ENCODE measurements at places on chromosomes 16 and 17.
A peak's percentile ranks its signal among the peaks of the same experiment; 100 is the strongest.

- no peak for DNase-seq
These were observed 192.3 kb upstream of the MAF start for GRCh38 chr16:79792664-79793351.

DNA sequence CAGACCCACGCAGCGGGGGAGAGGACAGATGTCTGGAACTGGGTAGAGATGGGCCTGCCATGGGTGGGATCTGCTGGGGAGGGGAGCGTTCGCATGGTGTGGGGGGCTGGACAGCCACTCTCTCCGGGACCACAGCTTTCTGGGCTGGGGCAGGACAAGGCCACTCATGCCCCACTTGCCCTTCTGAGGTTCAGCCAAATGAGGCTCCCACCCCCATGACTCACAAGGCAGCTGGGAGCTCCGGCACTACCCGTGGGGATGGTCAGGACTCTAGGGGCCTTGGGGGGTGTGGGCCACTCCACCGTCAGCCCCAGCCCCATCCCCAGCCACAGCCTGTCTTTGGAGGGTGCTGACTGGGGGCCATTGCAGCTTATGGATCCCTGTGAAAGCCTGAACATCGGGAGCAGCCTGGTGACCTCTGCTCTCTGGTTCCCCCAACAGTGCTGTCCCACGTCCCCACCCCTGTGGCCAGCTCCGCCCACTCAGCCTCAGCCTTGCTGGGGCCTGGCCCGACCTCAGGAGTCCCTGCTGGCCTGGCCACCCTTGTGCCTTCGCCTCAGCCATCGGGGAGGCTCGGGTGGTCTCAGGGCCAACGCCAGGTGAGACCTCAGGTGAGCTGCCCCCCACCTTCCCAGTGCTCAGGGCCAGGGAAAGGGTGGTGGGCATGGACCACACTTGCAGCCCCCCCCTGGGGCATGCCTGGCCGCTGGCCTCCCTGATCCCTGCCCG is 4.7 kb upstream of the CDH15 start:
- no peak for DNase-seq

DNA sequence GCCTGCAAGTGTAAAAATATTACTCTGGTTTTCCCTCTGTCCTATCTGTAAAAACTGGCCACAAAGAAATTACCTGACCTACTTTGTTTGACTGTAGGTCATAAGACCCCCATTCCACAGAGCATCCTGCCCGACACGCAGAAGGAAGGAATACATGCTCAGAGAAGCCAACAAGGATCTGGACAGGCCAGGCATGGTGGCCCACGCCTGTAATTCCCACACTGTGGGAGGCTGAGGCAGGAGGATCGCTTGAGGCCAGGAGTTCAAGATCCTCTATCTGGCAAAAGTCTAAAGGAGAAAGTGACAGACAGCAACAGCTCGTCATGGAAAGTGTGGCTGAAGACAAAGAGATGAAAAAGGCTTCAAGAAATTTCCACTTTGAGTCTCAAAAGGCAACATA is 78.2 kb upstream of the RNU2-1 start:
- DNase-seq: no peak

DNA sequence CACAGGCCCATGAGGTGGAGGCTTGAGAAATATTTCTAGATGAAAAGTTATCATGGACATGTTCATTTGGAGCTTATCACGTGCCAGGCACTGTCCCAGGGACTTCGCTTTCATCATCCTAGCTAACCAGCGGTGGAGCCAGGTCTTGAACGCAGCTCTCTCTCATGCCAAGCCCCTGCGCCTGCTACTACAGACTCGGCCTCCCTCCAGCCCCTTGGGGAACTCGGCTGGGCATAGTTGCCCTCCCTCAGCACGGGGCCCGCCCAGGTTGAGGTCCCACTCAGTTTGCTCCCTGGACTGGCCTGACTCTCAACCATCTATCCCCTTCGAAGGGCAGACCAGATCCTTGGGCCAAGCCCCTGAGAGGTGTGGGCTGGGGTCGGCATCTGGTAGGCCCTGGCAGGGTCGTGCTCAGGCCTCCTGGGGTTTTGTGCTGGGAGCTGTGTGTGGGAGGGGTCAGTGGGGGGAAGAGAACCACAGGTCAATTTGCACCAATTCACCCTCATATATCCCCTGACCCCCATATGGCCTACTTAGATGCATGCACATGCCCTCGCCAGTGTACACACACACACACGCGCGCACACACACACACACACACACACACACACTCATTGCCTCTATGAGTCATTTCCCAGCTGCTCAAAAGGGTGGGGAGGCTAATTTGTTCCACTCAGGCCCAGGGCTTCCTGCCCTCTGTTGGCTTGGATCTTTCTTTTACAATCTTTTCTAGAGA is 12.1 kb upstream of the SCN4A start:
- DNase-seq: peak; percentile 81

DNA sequence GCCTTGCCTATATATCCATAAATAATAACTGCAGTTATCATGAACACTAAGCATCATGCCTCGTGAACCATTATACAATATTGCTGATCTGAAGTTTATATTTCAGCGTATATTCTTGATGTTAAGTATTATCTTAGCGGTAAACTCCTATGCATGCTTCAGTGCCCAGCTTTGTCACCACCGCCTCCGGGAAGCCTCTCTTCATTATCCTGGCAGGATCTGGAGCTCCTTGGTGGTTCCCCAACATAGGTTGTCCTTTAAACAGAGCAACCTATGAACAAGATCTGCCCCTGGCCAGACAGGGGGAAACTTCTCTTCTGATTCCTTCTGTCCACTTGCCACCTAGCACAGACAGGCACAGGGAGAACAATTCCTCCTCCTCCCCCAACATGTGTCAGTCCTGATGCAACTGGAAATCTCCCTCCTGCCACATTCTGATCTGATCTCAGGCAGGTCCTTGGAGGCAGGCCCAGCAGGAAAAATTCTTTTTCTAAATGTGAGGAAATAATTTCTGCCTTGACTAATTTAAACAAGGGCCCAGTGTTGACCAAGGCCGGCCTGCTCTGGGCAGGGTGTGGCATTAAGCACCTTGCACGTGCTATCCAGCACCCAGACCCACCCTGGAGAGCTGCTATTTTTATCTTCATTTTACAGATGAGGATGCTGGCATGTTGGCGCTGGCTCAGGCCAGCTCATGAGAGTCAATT is 22.4 kb downstream of the SPNS2 start:
- DNase-seq: no peak

- peak; percentile 24 for DNase-seq
These were observed 53.9 kb upstream of the CRISPLD2 start for GRCh38 chr16:84765616-84766580.

DNA sequence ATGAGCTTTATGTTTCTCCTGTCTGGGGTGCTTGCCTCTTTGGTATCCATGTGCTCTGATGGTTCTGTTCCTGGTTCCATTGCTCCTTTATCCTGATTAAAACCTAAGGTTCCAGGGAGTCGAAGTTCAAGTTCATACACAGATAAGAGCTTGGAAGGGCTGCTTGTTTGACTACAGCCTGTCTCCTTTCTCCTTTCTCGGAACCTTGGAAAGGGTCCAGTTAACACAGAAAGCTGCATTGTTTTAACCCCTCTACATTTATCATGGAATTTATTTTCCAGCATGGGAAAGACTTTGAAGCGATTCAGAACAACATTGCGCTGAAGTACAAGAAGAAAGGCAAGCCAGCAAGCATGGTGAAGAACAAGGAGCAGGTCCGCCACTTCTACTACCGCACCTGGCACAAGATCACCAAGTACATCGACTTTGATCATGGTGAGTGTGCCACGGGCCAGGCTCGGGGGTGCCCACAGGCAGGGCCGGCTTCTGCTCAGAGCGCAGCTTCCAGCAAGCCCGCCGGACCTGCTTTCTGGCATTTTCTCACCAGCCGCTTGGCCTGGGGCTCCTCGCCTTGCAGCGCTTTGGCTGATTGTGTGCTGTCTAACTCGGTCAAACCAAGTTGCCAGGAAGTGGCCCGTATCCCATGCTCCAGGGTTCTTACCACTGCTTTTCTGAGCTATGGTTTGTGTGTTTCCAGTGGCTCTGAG is 19.9 kb downstream of the CRAMP1 start:
- no peak for DNase-seq

DNA sequence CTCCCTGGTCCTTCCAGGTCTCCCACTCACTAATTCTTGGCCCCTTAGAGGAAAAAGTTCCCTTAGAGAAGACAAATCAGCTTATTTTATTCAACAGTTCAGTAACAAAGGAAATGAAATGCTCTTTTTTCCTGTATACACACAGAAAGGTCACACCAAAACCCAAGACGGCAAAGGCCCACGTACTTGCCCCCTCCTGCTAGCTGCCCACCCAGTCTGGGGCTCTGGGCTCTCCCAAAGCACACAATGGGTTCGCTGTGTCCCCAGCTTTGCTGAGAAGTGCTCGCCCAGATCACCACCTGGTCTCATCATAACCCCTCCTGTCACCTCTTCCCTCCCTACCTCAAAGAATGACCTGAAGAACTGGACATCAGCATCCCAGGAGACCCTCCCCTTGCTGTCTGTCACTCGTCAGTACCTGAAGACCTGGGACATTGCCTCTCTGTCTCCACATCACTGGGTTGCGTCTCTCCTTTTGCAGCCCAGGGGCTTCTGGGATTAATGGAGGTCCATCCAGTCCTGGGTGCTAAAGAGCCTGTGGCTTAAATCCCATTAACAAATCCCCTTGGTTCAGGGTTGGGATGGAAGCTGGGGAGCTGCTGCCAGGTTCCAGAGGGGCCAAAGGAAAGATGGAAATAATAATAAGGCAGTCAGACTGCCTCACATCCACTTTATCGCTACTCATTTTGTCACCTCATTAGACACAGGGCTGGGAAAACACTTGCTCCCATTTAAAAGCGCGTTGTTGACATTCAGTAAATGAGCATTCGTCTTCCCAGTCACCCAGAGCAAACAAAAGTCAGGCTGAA is 3.3 kb downstream of the SLC6A4 start:
- no peak for DNase-seq

DNA sequence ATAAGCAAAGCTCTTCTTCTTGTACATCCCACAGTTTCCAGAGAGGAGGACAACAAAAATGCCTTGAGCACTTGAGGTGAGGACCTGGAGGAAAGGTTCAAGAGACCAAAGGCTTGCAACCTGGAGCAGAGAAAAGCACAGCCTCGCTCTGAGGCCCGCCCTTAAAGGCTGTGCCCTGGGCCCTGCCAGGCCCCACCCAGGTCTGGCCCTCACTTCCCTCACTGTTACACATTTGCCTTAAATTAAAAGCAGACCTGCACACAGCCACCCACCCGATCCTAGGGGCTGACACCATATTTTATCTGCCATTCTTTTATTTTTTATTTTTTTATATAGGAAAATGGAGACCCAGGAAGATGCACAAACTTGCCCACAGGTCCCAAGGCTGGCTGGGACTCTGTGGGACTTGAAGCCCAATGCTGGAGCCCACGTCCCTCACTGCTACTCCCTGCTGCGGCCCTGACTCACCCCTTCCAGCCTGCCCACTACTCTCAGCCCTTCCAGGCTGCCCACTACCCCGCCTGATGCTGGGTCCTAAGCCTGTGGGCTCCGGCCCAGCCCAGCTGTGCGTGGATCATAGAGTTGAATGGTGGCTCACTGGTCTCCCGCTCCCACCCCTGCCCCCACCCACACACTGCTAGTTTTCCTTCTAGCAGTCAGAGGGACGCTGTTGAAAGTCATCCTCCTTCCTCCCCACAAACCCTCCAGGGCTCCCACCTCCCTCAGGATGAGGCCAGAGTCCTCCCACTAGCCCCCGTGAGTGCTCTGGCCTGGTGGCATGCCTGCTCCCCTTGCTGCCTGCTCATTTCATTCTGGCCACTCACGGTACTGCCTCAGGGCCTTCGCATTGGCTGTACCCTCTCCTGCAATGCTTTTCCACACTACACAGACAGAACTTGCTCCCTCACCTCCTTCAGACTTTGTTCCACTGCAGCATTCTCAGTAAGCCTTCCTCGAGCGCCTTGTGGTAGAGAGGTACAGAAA is 77.6 kb upstream of the MED9 start:
- no peak for DNase-seq

DNA sequence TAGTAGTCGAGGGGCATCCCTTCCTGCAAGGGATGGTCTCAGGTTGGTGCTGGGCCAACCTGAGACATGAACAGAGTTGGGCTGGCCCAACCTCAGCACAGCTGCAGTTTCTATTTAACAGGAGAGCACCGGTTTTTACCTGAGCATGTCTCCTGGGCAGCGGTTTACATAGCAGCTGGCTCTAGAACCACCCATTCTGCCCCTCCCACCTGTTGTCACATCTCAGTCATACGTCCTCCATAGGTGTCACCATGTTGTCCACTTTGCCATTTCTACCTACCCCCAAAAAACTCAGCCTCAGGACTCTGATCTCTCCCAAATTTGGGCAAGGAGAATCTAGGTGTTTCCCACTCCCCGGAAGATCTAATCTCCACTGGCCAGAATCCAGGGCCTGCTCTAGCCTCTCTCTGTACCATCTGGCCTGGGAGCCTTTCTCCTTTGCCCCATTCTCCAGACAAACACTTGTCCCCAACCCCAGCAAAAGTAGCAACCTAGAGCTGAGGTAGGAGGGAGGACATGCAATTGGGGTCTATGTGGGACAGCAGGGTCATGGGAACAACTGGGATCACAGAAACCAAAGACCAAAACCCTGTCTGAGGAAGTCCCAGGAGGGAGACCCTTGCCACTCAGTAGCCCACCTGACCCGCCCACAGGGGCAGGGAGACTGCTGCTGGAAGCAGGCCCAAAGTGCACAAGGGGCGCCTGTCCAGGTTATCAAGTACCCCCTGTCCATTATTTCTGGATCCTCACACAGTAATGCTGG is 19.1 kb downstream of the ETV4 start:
- no peak for DNase-seq

- DNase-seq: no peak
These were observed 168.3 kb downstream of the SLC39A11 start for GRCh38 chr17:72924196-72924595.

DNA sequence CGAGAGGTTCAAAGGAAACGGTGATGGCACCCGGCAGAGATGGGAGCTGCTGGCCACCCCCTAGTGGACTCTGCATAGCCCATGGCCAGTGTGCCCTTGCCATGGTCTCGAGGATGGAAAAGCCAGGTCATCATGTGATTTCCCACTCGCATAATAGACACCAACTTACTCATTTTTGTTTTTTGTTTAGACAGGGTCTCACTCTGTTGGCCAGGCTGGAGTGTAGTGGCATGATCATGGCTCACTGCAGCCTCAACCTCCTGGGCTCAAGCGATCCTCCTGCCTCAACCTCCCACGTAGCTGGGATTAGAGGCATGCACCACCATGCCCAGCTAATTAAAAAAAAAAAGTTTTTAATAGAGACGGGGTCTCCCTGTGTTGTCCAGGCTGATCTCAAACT is 27.6 kb downstream of the LDHD start:
- DNase-seq: no peak

DNA sequence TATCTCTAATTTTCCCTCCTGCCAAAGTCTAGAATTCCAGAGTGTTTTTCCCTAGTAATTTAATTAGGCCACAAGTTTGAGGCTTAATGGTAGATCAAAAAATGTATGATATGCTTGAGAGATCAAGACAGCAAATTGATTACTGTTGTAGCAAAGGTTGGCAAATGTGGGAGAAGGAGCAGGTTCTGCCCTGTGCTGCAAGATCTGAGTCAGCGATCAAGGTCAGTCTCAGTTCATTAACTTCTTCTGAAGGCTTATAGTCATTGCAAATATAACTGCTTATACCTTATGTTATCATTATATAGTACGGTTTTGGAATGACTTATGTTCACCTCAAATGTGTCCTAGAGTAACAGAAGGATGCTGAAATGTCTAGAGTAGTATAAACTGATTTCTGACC is 231.1 kb upstream of the TBX2 start:
- DNase-seq: no peak

- no peak for DNase-seq
These were observed 911.1 kb upstream of the GOT2 start for GRCh38 chr16:59645194-59645593.

GRCh38 chr16:48576927-48577326 is 33.1 kb downstream of the N4BP1 start:
- DNase-seq: no peak

GRCh38 chr16:87350681-87351319 is 32.8 kb downstream of the FBXO31 start:
- no peak for DNase-seq

- DNase-seq: no peak
These were observed 21.1 kb downstream of the CMC2 start for GRCh38 chr16:80985611-80986010.
